ENCODE measurements at places on chromosomes 5 and 9.

GRCh38 chr9:69178583-69179011, 4.5 kb downstream of the TJP2 start:
- DNase-seq, result no peak

DNA sequence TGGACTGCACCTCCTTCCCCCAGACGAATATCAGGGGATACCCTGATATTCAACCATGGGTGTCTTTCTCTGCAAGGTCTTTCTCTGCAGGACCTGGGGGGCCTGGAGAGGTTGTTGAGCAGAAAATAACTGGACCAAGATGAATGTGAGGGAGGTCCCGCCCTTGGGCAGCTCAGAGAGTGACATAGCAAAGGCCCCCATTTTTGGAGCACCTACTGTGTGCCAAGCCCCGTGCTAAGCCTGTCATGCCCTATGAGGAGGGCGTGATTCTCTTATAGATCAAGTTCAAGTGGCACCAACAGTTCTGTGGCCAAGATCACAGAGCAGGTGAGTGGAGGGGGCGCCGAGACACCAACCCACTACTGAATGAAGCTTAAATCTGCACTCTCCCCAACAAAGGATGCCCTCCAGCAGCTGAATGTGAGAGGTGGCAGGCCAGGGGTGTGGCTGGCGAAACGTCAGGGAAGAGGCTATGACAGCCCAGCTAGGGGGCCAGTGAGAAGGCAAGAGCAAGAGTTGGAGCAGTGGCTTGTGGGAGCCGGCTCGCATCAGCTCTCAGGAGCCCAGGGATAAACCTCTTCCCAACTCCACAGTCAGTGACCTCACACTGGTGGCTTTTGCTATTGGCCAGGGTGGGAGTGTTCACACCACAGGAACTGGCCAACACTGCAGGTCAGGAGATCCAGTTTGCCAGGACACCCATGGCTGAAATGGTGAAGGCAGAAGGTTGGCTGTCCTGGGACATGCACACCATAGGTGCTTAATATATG, 5.3 kb downstream of the SARDH start:
- DNase-seq, result no peak

DNA sequence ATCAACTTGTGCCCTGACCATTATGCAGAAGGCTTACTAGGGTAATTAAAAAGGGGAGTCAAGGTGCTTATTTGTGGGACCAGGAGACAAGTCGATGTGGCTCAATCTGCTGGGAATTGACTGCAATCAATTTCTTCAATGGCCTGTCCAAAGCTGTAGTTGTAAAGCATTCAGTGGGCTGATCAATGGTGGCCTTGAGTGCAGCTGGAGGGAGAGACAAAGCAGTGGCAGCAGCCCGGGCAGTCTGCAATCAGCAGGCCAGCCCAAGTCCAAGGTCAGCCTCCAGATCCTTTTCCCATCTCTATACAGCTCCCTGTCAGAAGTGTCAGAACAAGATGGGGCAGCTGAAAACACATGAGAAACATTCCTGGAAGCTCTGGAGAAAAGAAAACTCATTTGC, 51.0 kb upstream of the BRINP1 start:
- no peak for DNase-seq

DNA sequence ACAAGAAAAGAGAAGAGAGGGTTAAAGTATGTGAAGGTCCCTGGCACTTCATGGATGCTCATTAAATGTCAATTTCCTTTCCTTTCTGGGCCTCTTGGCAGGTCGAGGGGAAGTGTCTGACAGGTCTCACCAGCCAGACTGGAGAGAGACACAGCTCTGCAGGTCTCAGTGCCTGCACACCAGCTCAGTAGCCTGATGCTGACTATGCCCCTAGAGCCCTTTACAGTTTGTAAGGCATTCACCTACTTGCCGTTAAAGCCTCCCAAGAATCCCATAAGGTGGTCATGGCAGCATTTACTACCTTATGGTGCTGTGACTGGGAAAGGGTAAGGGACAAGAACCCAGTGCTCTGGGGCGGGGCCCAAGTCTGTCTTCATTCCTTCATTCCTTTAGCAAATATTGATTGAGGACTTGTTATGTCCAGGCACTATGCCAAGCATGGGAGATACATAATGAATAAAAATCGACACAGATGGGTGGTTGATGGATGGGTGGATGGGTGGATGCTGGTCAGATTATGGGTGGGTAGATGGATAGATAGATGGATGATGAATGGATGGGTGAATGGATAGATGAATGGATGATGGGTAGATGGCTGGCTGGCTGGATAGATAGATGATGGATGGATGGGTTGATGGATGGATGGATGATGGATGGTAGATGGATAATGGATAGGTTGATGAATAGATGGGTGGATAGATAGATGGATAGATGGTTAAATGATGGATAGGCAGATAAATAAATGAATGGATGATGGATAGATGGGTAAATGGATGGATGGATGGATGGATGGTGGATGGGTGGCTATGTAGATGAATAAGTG, 21.3 kb upstream of the KIF12 start:
- no peak for DNase-seq

DNA sequence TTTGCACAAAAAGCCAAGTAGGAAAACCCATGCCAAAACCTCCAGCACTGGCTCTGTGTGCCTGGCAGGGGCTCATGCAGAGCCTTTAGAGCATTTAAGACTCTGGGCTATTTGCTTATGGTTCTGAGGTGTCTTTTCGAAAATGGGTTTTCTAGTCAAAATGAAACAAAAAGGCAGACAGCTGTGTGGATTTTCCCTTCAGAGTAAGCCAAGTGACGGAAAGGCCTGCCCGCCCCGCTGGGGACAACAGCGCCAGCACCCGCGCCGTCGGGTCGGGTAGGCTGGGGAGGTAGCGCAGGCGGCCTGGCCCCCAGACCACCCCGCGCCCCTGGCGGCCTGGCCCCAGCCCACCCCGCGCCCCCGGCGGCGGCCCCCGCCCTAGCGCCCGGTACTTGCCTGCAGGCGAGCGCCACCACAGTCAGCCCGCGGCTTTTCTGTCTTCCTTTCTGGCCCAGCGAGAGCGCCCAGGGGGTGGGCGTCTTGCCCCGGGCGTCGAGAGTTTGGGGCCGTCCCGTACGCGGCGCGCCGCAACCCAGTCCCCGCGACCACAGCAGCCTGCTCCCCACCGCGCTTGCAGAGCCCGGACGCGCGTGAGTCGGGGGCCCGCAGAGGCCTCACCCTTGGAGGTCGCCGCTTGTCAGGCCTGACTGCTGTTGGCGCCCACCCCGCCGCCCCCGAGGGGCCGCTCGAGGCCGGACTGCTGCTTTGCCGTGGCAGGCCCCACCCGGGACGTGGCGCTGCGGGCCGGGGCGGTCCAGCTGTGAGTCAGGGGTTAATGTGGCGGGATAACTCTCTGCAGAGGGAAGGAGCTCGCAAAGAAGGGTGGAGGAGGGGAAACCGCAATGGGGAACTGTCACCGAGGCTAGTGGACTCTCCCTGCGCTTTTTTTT, at the start of gene TICAM2:
Gene TICAM2 (minus strand): TSS at position 779 of the 890 bp plus-strand sequence. CDS start 21,223 bp downstream, outside the sequence.
- peak; percentile 23 for DNase-seq

DNA sequence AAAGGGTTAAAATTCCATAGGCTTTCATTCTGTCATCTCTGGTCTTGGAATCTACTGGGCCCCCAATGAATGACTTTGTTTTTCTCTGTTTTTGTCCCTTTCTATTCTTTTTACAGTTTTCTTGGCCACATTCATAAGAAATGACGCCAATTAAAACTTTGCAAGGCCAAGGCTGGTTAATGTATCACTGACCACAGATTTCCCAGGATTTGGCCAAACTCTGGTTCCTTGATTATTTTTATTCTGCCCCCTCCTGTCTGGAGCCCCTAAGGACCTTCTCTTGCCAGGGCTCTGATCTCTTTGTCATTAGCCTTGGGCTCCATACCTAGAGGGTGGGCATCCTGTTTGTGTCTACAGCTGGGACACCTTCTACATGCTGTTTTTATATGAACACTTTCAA, 388.9 kb upstream of the PAPPA start:
- no peak for DNase-seq

DNA sequence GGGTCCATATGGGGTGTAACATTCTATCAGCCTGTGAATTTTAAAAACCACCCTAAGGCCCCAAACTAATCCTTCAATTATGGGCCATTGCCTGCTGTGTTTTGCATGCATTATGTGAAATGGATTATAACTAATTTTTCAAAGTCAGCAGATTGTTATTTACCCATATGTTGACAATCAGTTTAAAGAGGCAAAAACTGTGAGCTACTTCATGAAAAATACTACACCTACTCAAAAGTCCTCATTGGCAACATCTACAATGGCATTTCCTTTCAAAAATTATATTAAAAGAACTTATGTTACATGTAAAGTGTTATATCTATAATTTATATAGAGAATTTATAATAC, 49.0 kb upstream of the KIF2A start:
- no peak for DNase-seq

GRCh38 chr5:85515588-85515987, 1102.2 kb upstream of the COX7C start:
- DNase-seq, result no peak

GRCh38 chr5:6412811-6413210, 34.5 kb upstream of the MED10 start:
- no peak for DNase-seq

- no peak for DNase-seq
Measured at GRCh38 chr5:151743530-151743929, 14.9 kb downstream of the ATOX1 start.

GRCh38 chr9:89550346-89550927, 52.5 kb upstream of the SEMA4D start:
- DNase-seq, result no peak

DNA sequence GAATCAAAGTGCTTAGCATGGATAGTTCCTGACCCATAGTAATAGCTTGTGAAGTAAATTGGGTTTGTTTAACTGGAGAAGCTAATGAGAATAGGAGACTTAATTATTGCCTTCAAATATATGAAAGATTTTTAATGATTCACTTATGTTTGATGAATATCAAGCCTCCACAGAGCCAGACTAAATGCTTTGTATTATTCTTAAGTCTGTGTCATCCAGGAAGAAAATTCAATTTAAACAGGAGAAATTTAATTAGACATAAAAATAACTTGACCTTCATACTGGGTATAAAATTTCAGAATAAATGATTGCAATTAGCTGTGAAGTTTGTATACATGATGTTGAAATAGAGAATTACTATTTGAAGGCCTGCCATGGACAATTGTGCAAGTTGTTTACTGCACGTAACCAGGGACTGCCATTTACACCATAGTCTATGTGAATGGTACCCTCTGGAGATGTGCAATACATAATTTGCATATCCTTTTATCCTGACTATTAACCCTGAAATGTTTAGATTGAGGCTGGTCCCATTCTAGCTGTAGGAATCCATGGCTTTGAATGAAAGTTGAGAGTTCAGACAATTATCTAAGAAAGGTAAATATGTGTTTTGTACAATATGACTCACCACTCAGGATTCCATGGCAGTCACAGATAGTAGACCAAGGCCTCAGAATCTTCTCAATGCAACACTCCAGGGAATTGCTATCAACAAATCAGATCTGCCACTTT, 133.5 kb upstream of the IL12B start:
- DNase-seq, result no peak

DNA sequence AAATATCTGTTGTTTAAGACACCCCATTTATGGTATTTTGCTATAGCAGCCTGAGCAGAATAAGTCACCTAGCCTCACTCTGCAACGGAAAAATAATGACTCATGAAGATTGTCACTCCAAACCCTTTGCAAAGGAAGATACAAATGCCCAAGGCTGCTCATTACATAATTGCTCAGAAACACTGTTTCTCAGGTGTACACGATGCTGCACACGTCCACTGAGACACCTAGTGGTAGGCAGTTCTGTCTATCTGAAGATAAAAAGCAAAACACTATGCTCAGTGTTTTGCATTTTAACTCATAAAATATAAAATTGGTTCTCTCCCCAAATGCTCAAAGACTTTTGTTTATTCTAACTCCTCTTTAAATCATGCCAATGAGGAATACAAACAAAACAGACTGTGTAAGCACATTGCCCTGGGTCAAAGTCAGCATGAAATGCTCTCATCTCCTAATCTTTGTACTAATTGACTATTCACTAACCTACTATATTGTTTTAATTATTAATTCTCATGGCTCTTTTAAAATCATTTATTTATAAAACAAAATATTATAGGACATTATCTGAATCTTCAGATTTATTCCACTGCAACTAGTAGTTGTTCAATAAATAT, 7.7 kb upstream of the TSLP start:
- no peak for DNase-seq

GRCh38 chr5:153784277-153784676, 254.4 kb downstream of the FAM114A2 start:
- DNase-seq, result no peak

DNA sequence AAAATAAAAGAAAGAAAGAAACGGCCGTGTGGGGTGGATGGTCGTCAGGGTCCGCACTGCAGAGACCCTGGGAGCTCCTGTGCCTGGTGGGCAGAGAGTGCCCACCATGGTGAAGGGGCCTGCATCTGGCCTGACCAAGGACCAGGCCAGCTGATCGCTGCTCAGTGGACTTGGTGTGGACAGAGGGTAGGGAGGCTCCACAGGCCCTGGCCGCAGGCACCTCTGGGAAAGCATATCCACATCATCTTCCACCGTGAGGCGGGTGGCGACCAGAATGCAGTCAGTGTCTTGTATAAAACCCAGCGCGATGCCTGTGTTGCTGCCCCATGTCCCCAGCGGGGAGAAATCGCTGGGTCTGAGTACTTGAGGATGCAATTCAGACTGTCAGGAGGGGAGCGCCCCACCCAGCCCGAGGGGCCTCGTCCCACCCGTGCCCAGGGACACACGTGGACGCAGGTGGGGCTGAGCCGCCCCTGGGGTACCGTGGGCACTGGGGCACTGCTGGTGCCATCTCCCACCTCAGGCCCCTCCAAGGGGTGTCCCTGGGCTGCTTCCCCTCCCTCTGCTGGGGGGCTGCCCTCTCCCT, 27.8 kb upstream of the SLC6A19 start:
- no peak for DNase-seq

All from T-helper 22 cell (primary cell).